ENCODE measurements at places on chromosomes 6 and 20.

DNA sequence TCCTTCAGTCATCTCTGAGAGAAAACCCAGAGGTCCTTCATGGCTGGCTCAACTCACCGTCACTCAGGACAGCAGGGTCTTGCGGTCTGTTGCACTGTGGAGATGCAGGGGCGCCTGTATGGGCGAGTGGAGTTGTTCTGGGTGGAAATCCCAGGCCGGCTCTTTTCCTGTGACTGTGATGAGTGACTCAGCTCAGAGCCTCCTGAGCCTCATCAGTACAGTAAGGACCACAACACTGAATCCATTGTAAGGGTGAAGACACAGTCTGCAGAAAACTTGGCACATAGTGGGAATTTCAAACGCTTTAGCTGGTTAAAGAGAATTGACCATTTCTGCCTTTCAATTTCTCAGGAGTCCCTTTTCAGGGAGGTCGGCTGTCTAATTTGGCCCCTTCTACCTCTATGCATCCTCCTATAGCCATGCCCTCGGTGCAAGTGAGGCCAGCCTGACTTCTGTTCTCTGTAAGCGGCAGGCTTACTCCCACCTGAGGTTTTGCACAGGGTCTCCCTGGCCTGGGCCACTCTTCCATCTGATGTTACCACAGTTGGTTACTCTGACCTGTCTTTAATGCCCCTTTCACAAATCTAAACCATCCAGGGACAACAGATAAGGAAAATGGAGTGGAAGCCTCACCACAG, 35.5 kb upstream of the TBXT start:
- DNase-seq, result no peak

GRCh38 chr20:44231193-44231592, 15.9 kb upstream of the GDAP1L1 start:
- DNase-seq, result no peak

GRCh38 chr6:106287215-106287614, 38.3 kb downstream of the ATG5 start:
- DNase-seq, result no peak

- DNase-seq, result no peak
Observed at GRCh38 chr6:22966691-22967422, 397.5 kb downstream of the HDGFL1 start.

GRCh38 chr6:121791396-121792315, 356.2 kb downstream of the GJA1 start:
- DNase-seq, result no peak

GRCh38 chr6:13848522-13849150, 34.3 kb upstream of the MCUR1 start:
- DNase-seq, result no peak

GRCh38 chr6:156350337-156350736, 426.8 kb upstream of the ARID1B start:
- DNase-seq, result no peak

GRCh38 chr20:32555584-32555983, 29.5 kb downstream of the NOL4L start:
- no peak for DNase-seq

GRCh38 chr6:2477666-2478065, 232.3 kb upstream of the GMDS start:
- DNase-seq, result no peak

DNA sequence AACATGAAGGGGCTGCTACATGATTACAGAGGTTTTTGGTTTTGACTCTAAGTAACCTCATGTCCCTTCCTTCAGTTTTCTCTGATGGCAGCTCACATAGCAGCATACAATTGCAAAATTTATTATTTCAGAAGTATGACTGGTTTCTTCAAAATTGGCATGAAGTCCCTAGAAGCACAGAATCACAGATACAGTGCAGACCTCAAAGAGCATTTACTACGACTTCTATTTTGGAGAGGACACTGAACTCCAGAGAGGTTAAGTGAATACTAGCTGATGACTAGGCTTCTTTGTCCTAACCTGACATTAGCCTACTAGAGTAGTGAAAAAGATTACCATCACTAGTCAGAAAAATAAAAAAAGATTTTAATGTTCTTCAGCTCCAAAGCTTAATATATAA, 664.3 kb downstream of the RFPL4B start:
- no peak for DNase-seq

- no peak for DNase-seq
Observed at GRCh38 chr20:1801929-1802306, 93.3 kb upstream of the SIRPA start.

- no peak for DNase-seq
Observed at GRCh38 chr20:5148581-5148980, 21.8 kb downstream of the CDS2 start.

DNA sequence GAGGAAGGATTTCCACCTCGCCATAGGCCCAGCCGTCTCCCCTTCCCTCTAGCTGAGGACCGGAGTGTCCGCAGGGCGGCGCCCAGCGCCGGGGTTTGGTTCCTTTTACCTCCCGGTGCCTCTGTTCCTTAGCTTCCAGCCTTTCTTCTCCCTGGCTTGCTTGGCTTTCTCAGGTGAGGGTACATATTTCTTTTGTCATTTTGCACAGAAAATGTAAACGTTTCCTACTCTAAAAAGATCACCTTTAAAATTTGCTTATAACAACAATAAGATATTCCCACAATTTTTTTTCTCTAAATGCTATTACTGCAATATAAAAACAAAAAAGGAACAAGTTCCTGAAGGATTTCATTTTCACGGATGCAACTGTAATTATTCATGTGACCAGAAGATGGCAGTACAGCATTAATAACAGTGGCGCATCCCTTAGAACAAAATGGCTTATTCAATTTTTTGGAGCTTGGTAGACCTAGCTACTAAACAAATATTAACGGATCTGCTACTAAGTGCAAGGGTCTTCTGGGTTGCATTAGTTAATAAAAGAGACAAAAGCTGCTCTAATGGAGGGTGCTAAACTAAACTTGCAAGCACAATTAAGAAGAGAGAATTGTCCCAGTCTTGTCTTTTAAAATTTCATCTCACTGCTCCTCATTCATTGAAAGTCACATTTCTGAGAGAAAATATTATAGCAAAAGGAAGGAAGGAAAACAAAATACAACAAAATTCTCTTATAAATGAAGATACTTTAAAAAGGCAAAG, 172.9 kb downstream of the ADGRG6 start:
- DNase-seq, result peak; percentile 14

DNA sequence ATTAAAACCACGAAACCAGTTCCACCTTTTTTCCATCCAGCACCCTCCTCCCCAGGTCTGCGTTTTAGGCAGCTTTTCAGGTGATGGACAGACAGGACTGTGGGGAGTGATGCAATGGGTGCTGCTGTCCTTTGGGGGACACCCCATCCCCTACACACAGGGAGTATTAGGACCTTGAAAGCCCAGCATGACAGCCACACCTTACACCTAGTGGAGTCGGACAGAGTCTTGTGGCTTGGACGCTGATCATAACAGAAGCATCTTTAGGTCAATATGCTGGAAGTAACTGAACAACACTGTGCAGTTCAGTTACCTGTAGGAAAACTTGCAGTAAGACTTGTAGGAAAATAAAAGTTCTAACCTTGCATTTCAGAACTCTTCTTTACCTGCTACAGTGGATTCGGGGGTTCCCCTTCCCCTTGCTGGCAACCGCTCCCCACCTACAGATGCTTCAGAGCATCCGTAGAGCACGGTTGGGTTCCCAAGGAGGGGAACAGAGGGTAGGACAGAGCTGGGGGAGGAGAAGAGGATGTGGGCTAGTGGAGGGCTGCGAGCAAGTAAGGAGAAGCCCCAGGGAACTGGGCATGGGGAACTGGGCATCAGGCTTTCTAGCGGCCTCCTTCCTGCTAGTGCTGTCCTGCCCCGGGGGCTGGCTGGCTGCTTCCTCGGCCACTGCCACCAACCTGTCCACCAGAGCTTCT, 31.7 kb downstream of the PLEKHG1 start:
- DNase-seq, result no peak

- DNase-seq, result no peak
Observed at GRCh38 chr20:20413810-20414281, 45.9 kb downstream of the INSM1 start.

- no peak for DNase-seq
Observed at GRCh38 chr20:62797671-62798532, 1.6 kb downstream of the MRGBP start.

- no peak for DNase-seq
Observed at GRCh38 chr6:16399158-16399557, 160.8 kb downstream of the GMPR start.

DNA sequence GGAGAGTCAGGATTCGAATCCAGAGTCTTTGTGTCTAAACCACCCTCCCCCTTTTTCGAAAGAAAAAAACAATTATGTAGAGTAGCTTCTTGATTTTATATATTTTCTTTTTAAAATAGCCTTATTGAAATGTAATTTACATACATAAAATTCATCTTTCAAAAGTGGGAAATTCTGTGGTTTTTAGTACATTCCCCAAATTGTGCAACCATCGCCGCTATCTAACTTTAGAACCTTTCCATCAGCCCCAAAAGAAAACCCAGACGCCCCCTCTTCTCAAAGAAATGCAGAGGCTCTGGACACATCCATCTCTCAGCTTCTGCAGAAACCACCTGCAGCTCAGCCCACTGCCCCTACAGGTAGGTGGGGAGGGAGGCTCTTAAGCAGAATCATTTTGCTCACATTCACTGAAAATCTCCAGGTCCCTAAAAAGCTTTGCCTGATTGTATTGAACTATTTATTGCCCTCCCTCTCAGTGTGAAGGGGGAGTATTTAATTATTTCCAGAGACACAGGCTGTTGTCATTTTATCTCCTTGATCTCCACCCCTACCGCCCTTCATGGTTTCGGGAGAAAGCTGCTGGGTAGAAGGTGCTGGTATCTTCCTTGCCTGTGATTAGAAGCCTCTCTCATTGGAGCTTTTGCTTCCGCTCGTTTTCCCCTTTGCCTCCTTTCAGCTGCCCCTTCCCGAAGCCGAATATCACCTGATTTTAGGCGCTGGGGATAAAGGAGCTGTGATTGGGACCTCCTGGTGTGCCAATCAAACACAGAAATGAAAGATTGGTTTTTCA, 68.7 kb upstream of the KCNG1 start:
- no peak for DNase-seq

- DNase-seq, result peak; percentile 40
Observed at GRCh38 chr6:165884813-165885765, 222.0 kb upstream of the PDE10A start.

DNA sequence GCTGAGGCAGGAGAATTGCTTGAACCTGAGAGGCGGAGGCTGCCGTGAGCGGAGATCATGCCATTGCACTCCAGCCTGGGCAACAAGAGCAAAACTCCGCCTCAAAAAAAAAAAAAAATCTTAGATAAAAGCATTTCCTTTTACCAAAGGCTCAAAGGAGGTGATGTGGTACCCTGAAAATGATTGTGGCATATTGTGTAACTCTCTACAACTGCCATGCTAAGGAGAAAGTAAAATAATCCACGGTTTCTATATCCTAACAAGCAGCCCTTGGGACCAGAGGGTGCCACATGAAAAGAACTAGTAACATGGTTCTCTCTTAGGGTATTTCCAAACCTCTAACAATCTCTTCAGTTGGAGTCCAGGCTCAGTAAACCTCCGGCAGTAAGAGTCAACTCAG, 38.8 kb upstream of the SLA2 start:
- no peak for DNase-seq

DNA sequence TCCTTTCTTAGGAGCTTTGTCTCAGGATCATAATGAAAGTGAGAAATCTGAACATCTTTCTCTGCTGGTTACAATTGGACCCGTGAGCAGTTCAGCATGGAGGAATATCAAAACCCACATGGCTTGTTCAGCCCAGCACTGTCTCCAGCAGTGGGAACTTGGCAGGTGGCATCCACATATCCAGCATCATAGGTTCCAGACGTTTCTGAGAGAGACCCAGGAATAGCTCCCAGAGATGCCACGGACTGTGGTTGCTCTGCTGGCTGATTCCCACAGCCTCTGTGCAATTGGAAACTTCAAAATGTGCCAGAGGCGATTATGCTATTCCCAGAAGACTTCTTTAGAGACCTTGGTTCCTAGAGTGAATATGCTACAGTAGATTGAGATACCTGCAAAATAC, 76.4 kb downstream of the PHACTR2 start:
- no peak for DNase-seq

DNA sequence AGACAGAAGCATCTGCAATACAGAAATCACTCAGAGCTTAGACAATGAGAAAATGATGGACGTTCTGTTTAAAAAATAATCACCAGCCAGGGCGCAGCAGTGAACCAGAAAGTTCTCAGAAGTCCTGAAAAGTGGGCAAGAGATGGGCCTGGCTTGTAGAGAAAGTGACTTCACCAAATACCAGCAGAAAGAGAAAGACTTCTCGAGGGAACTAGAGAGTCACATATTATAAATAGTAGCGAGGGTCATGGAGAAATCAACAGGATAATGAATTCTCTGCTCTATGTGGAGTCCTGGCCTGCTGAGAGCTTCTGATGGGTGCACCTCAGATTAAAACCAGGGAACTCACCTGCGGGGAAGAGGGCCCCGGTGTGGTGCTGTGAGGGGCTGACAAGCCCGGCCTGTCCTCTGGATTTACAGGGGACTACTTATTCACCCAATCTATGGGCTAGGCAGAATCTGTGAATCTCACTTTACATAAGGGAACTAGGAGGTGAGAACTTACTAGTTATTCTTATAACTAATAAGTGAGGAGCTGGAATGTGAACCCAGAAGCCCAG, 5.6 kb upstream of the RAMACL start:
- no peak for DNase-seq

- DNase-seq, result no peak
Observed at GRCh38 chr6:42873313-42873712, 6.1 kb upstream of the RPL7L1 start.

DNA sequence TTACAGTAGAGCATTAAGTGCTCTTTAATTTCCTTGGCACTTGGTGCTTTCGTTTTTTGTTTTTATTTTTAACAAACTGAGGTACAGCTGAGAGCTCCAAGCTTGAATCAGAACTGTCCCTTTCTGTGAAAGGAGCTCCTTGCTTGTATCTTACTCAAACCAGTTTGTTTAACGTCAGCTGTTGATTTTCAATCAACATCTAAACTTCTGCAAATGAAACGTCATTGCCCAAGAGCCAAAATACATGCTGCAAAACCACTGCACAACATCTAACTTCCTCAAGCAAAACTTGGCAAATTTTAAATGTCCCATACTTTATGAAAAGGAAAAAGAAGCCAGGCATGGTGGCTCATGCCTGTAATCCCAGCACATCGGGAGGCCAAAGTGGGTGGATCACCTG, 15.2 kb downstream of the VNN2 start:
- no peak for DNase-seq

DNA sequence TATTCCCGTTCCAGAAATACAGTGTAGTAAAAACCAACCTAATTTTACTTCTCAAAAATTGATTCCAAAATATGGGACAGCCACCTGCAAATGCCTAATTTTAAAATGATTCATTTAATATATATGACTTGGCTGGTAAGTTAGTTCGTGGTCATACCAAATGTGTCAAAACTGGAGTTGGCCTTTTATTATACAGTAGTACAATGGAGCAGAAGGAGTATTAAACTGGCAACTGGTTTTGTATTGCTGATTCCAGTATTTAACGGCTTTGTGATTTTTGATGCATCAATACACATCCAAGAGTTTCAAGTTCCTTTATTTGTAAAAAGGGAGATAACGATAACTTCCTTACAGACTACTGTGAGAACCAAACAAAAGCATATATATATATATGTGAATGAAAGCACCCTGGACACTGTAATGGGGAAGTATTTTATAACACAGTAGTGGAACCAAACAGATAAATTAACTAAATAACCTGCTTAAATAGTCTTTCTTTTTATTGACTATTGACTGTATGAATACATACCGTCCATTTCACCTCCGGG, 24.8 kb downstream of the SAMHD1 start:
- DNase-seq, result no peak

- DNase-seq, result no peak
Observed at GRCh38 chr20:59949911-59950310, 8.3 kb upstream of the CDH26 start.

- no peak for DNase-seq
Observed at GRCh38 chr20:472889-473292, 10.6 kb upstream of the TBC1D20 start.

GRCh38 chr20:24773751-24774201, 175.3 kb upstream of the CST7 start:
- no peak for DNase-seq

All from GM19239 (cell line).